Activated CD4-positive, alpha-beta T cell treated with anti-CD3 and anti-CD28 coated beads, Interleukin-2, amount 50 U/mL, for 24 hours (primary cell): ENCODE measurements at places on chromosomes 1 and 21.

- DNase-seq, result no peak
These were observed 247.7 kb downstream of the CAMTA1 start for GRCh38 chr1:7032992-7033391.

DNA sequence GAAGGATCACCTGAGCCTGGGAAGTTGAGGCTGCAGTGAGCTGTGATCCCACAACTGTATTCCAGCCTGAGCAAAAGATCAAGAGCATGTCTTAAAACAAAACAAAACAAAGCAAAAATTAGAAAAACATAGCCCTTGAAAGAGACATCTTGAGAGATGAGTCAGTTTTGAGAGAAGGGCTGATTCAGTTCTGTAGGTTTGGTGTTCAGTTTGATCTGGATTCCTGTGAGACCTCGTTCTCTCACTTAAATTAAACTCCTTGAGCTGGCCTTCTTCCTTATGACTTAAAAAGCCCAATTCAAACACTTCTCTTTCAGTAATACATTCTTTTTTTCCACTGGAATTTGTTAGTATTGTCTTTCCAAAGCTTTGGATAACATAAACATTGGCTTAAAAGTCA lies 164.2 kb downstream of the NRIP1 start:
- no peak for DNase-seq

DNA sequence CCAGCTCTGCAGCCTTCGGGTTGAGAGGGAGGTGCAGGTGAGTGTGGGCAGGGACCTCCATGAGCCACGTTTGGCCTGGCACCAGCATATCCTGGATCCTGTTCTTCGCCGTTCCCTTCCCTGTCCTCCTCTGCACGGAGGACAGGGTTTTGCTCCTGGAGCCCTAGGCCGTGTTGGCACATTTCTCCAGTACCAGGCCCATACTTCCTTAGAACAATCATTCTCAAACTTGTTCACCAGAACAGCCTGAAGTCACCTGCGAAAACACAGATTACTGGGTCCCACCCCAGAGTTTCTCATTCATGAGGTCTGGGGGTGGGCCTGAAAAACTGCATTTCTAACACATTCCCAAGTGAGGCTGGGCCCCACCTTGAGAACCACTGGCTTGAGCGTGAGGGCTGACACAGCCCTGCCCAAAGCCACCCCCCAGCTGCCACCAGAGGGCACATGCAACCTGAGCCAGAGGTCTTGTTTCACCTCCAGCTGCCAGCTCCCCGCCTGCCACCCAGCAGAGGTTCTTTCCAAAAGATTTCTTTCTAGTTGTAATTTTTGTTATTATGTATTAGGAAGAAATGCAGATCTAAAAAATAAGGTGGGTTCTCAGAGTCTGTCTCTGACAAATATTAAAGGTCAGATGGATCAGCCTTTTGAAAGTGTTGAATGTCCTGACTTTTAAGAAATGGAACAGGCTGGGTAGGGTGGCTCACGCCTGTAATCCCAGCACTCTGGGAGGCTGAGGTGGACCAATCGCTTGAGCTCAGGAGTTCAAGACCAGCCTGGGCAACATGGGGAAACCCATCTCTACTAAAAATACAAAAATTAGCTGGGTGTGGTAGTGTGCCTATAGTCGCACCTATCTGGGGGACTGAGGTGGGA lies 39.6 kb upstream of the LDLRAP1 start:
- DNase-seq, result peak; percentile 52

DNA sequence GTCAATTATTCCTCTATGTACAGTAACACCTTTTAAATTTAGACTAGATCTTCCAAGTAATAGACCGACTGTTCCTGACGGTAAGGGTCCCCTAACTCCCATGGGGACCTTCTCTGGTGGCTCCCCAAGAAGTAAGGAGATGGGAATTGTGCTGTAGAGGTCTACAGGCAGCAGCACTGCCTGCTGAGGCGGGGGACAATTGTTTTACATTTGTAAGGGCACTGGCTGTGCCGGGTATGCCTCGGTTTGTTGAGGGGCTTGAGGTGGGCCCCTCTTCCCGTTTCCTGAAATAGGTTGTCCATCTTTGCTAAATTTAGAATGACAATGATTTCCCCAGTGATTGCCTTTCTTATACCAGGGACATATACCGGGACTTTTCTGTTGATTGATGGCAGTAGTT lies 13.1 kb upstream of the L1TD1 start:
- DNase-seq, result no peak

- DNase-seq, result no peak
These were observed 108.4 kb downstream of the BEND5 start for GRCh38 chr1:48668339-48668738.

DNA sequence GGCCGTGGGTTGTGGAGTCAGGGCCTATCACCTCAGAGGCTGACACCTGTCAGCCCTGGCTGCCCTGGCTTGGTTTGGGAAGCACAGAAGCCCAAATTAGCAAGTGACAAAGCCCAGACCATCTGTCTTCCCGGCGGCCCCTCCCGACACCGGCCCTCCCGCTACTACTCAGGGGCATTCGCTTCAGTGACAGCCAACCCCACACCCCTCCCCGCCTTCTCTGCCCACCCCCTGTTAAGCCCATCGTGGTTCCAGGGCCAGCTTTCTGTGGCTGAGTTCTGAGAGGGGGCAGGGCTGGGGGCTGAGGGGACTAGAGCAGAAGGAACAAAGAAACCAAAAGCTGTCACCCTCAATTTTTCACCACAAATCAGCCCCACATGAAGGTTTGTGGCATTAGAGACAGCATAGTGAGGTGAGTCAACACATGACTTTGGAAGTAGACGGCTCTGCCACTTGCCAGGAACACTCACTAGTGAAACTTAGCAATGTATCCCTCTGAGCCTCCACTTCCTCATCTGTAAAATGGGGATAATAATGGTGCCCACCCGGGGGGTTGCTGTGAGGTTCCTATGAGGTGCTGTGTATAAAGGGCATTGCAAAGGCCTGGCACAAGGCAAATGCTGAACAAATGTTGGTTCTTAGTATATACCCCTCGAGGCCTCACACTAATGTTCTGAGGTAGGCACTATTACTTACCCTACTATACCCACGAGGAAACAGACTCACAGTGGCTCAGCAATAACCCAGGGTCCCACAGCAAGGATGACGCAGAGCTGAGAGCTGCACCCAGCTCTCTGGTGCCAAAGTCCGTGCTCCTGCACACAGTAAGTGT lies 5.2 kb upstream of the TNNI1 start:
- no peak for DNase-seq

GRCh38 chr1:29397981-29398380 lies 161.7 kb downstream of the PTPRU start:
- no peak for DNase-seq

DNA sequence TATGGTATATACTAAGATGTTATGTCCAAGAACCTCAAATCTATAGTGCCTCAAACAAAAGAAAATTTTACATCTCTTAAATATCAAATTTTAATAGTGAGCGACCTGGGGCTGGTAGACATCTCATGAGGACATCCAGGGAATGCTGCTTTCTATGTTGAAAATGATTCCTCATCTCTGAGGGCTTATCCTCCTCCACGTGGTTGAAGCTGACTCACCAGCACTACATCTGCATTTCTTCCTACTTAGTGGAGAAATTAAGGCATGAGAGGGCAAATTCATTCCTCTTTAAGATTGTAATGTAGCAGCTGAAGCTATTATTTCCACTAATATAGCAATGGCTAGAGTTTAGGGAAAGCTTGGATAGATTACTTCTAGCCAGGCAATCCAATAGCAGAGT lies 529.5 kb downstream of the COL11A1 start:
- DNase-seq, result no peak

DNA sequence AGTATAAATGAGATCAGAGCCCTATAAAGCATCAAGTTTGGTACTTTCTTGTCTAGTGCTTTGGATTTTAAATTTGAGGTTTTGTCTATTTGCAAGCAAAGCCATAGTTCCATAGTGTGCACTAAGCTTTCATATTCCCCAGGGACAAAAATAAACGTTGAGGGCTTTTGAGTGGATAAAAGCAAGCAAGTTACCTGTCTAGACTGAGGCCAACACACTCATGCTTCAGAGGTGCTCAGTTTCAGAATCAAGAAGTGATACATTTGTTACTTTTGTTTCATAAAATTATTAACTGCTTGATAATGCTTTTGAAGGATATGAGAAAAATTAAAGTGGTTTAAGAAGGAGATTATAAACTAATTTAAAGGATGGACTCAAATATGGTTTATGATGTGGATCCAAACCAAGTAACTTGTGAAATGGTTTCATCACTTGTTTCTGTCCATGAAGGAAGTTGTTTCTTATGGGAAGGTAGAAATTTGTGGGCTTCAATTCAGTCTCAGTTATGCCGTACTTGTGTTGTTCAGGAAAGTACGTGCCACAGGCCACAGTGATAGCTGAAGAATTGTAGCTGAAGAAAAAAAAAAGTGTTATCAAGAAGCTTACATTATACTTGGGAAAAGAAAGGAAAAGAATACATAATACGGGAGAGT lies 71.2 kb downstream of the CHRM3 start:
- DNase-seq, result no peak

- DNase-seq, result peak; percentile 10
These were observed 9.3 kb downstream of the CBR1 start for GRCh38 chr21:36079010-36079649.

GRCh38 chr1:228478912-228479711 lies 8.1 kb upstream of the RNF187 start:
- DNase-seq, result no peak

GRCh38 chr1:202597090-202597761 lies 113.0 kb downstream of the SYT2 start:
- no peak for DNase-seq

- peak; percentile 62 for DNase-seq
These were observed 39.2 kb upstream of the LRRC8D start for GRCh38 chr1:89781494-89782126.

GRCh38 chr1:197806718-197807117 lies 31.4 kb upstream of the DENND1B start:
- no peak for DNase-seq

GRCh38 chr1:34369701-34370455 lies 193.2 kb downstream of the C1orf94 start:
- no peak for DNase-seq
